ENCODE measurements at places on chromosomes 6 and 20.
A peak's percentile ranks its signal among the peaks of the same experiment; 100 is the strongest.

GRCh38 chr6:57117796-57118195 lies 27.8 kb downstream of the ZNF451 start:
- DNase-seq = no peak

- no peak for DNase-seq
These were observed 7.1 kb downstream of the IRF4 start for GRCh38 chr6:398558-399078.

DNA sequence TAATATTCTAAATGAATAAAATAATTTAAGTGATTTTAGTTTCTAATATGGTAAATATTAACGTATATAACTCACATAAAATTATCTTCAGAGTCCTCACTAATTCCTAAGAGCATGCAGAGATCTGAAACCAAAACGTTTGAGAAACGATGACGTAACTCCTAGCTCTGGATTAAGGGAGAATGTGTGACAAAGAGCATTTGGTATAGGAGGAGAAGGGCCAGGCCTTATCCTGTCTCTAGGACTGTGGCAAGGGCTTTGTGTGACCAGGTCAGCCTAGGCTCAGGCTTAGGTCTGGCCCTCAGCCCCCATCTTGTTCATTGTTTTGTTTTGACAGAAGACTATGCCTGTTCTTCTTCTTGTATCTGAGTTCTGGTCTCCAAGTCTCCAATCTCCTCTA lies 19.2 kb upstream of the POLR1H start:
- DNase-seq = peak; percentile 87

GRCh38 chr6:124493259-124493658 lies 469.0 kb upstream of the RNF217 start:
- DNase-seq = no peak

DNA sequence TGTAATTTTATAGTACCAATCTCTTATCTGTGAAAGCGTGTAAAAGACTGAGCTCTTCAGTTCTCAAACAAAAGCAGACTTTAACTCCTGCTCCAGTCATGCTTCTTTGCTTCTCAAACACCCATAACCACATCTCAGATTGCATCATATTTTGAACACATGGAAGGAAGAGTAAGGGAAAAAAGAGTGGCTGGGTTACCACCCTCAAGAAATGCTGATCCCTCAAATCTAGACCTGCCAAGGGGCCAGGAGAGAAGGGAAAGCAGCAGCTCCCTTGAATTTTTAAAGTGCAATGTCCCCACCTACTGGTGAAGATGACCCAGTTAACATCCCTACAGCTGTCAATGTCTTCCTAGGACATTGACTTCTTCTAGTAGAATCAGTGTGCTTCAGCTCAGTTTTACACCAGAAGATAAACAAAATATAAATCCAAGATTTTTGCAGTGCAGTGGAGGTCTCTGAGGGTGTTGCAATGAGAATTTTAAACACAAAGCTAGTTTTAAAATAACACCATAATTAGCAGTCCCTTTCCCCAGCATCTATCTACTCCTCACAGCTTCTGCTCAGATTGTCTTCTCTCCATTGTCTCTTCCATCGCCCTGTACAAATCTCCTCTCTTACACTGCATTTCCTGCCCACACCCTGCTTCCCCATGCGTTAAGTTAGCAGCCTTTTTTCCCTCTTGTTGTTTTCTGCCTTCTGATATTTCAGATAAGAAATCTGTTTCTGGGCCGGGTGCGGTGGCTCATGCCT lies 22.6 kb upstream of the HLA-DQB2 start:
- peak; percentile 78 for DNase-seq

GRCh38 chr6:113488812-113489685 lies 368.1 kb upstream of the MARCKS start:
- no peak for DNase-seq

DNA sequence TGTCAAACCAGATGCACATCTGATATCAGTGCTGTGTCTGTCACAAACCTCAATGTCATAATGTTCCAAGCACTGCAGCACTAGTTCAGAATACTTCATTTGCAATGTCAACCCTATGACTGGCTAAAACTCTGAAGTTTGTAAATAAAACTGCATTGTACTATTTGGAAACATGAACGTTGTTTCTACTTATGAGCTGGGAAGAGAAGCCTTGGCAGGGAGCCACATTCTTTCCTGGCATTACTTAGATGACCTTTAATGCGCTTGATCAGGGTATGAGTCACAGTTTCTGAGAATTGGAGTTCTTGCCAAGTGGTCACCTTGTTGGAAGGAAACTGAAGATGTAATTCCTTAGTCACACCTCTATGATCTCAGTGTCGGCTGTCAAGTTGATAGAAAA lies 664.8 kb upstream of the MMS22L start:
- peak; percentile 42 for DNase-seq

DNA sequence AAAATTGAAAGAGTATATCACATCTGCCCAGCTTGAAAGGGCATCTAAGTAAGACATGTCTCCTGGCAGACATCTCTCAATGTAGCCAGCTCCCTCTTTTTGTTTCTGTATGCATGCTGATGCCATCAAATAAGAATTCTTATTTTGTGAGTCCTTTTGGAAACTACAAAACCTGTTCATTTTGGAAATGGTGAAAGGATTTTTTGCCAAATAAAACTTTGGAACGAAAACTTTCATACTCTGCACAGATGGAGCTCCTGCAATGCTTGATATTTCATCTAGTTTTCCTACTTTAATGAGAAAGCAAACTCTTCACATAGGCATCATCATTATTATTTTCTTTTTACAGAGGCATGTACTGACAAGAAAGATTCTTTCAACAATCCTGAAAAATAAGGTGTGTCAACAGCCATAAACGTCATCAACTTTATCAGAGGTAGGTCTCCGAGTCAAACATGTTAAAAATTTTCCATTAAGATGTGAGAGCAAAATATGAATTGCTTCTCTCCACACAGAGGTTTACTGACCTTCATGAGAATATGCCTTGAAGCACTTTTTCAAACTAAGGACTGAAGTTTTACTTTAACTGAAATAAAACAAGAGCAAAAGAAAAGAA lies 26.2 kb upstream of the CMTR1 start:
- DNase-seq = no peak

GRCh38 chr6:145225500-145225899 lies 509.8 kb downstream of the EPM2A start:
- no peak for DNase-seq

GRCh38 chr6:42572523-42572922 lies 8.7 kb downstream of the UBR2 start:
- DNase-seq = no peak

DNA sequence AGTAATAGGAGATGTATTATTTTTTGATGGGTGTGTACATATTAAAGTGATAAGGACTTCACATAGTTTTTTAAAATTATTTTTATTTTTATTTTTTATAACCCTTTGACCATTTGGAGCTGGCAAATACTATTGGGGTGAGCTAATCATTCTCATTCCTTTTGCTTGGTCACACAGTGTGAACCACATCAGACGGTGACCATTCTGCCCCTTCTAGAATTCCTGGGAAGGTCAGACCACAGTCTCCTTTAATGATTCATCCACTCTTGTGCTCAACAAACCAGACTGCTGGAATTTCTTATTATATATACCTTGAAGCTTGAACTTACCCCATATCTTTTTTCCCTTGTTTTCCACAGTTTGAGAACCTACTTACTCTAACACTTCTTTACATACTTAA lies 23.9 kb upstream of the PRL start:
- DNase-seq = peak; percentile 57

- DNase-seq = no peak
These were observed 20.8 kb downstream of the RALGAPA2 start for GRCh38 chr20:20691477-20692235.

DNA sequence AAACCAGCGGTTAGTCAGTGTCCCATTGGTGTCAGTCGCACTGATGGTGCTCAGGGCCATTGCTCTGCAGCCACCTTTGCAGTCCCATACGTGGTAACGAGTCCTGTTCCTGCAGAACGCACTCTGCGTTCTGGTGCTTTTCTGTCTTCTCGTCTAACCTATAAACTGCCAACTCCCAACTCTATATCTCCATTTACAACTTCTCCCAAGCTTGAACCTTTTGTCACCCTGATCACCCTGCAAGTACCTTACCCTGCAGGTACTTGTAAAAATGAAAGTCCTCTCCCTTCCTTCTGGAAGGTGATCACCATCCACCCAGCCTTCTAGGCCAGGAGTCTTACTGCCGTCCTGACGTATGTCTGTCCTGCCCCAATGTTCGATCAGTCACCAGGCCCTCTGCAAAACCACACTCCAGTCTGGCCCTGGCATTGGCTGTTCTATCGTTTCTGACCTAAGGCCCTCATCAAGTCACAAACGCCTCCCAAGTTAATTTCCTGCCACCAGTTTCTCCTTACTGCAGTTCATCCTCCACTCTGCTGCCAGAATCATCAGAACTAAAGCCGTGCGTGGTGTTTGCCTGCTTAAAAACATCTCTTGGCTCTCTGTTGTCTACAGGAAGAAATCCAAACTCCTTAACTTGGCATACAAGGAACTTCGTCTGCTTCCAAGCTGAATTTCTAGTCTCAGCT lies 7.9 kb downstream of the RREB1 start:
- no peak for DNase-seq

DNA sequence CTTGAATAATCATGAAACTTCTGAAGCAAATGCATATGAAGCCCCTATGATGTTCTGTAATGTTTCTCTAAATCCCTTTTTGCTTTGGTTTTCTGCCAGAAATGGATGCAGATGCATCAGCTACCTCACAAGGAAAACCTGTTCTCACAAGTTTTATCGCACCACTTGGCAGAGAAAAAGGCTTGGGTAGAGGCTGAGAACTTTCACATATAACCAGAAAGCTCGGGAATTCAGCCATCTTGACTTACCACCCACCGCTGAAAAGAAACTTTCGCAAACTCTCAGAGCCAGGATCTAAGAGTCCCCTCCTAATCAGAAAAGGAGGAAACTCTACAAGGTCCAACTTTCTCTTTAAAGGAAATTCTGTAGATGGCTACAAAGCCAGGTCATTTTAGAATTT lies 36.2 kb upstream of the ADTRP start:
- no peak for DNase-seq

DNA sequence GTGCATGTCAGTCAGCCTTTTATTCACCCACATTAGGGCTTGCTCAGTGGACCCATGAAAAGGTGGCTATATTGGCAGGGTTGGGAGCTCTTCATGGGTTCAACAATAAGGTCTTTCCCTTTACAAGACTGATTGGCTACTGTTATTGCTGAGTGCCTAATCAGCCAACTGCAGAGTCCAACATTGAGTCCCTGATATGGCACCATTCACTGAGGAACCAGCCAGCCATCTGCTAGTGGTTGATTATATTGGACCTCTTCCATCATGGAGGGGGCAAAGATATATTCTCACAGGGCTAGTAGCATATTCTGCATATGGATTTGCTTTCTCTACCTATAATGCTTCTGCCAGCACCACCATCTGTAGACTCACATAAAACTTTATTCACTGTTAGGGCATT lies 69.9 kb downstream of the CDKAL1 start:
- no peak for DNase-seq

DNA sequence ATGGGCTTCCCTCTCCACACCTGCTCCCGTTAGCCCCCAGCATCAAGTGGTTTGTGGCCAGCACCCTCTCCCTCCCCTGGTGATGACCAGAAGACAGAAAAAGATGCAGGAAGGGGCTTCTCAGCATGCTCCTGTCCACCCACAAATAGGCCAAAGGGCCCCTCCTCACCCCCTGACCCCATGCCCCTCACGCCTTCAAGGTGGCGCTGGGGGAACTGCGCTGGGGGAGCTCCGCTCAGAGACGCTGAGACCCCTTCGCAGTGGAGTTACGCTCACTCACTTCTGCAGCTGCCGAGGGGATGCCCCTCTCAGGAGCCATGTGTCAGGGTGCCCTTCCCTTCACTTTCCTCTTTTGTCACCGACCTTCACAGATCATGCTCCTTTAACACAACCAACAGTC lies 92.0 kb downstream of the PSMB1 start:
- no peak for DNase-seq

- no peak for DNase-seq
These were observed 104.6 kb upstream of the CDYL start for GRCh38 chr6:4671587-4672115.

DNA sequence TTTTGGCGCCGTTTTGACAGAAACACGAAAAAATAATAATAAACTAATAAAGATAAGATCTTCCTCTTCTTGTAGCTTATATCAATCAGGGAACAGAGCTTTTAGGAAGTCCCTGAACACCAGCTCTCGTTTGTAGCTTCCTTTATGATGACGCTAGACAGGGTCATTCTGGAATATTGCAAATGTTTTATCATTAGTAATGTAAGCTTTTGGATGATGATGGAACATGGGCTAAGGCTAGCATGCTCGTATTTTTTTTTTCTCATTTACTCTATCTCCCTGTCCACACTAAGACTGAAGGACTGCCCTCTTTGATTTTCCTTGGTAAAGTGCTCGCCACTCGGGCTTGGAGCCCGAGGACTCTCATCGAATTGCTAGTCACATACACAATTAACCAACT lies 22.1 kb upstream of the POM121L2 start:
- DNase-seq = no peak

GRCh38 chr6:35018182-35018519 lies 123.0 kb downstream of the TCP11 start:
- DNase-seq = no peak

- DNase-seq = no peak
These were observed 1.8 kb downstream of the SPATA2 start for GRCh38 chr20:49913399-49914047.

DNA sequence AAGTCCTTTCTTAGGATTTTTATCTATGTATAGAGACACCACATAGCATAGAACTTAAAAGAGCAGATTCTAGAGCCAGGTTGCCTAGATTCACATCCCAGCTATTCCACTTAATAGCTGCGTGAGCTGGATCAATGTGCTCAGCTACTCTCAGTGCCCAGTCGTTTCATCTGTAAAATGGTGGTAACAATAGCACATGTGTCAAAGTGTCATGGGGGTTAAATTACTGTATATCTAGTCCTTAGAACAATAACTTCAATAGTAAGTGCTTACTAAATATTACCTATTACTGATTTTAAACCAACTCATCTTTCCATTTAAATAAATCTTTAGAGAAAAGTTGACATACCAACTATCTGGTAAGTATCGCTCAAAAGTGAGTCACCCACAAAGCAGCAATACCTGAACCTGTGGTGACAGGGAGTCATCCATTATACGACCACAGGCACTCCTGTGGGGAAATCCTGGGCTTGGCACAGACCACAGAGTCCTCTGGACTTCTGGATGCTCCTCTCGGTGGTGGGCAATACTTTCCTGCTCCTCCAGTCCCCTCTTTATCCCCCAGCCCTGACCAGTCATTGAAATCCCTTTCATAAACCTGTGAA lies 154.8 kb downstream of the PDSS2 start:
- DNase-seq = no peak

- no peak for DNase-seq
These were observed 605.5 kb downstream of the HDGFL1 start for GRCh38 chr6:23174781-23175361.

Measured in SJCRH30 (cell line).